ENCODE measurements at places on chromosomes 7 and 10.

DNA sequence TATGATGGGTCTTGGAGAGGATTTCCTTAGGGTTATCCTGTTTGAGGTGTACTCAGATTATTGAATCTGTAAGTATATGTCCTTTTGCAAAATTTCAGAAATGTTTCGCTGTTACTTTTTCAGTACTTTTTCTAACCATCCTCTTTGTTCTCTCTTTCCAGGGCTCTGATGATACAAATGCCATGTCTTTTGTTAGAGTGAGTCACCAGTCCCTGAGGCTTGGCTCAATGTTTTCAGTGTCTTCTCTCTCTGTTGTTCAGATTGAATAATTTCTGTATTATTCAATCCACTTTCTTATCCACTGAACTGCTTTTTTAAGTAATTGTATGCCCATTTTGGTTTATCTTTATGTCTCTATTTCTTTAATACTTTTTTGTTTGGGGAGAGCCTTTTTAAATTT is 449.4 kb downstream of the TNS3 start:
- no peak for DNase-seq

- no peak for DNase-seq
Measured at GRCh38 chr7:47207956-47208355, 374.0 kb downstream of the TNS3 start.

DNA sequence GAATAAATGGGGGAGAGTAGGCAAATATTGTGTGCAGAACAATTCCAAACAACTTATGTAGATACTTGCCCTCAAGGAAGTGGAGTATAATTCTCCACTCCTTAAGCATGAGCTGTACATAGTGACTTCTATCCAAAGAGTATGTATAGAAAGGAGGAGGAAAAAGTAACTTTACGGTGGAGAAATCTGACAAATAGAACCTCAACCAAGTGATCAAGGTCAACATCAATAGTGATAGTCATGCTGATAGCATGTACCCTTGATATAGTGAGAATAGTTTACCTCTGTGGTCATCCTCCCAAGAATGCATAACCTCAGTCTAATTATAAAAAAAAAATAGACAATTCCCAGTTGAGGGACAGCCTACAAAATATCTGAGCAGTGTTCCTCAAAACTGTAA is 89.1 kb upstream of the NANOS1 start:
- no peak for DNase-seq

DNA sequence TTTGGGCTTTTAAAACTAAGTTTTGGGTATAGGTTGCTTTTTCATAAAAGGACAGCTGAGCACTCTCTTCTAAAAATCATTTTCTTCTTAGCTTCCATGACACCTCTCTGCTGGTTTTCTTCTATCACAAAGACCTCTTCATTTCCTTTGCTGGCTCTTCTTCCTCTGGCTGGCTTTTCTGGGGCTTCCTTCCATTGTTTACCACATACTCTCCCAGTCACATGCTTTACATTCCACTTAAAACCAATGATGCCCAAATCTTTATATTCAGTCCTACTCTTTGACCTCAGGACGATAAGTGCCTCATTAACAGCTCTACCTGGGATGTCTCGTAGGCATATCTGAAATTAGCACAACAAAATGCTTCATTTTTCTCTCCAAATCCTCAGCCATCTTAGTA is 26.8 kb downstream of the FAM133B start:
- DNase-seq: no peak

DNA sequence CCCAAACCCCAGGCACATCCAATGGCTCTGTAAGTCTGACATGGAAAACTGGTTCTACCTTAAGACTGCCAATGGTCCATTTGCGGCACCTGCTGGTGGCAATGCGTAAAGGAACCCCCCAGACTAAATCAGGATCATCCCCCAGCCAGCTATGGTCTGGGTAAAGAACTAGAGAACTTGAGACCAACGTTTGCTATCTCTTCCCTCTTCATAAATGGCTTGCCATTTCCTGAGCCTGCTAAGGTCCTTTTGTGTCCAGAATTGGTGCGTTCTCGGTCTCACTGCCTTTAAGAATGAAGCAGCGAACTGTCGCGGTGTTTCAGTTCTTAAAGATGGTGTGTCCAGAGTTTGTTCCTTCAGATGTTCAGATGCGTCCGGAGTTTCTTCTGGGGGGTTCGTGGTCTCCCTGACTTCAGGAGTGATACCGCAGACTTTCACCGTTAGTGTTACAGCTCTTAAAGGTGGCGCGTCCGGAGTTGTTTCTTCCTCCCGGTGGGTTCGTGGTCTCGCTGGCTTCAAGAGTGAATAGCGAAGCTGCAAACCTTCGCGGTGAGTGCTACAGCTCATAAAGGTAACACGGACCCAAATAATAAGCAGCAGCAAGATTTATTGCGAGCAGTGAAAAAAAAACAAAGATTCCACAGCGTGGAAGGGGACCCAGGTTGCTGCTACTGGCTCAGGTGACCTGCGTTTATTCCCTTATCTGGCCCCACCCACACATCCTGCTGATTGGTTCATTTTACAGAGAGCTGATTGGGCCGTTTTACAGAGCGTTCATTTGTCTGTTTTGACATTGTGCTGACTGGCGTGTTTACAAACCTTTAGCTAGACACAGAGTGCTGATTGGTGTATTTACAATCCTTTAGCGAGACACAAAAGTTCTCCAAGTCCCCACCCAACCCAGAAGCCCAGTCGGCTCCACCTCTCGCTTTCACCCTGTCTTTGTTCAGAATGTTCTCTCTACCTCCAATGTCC is 95.4 kb downstream of the ELMO1 start:
- peak; percentile 19 for DNase-seq

All from activated naive CD4-positive, alpha-beta T cell (primary cell).